ENCODE measurements at places on chromosomes 1 and 21.
A peak's percentile ranks its signal among the peaks of the same experiment; 100 is the strongest.

DNA sequence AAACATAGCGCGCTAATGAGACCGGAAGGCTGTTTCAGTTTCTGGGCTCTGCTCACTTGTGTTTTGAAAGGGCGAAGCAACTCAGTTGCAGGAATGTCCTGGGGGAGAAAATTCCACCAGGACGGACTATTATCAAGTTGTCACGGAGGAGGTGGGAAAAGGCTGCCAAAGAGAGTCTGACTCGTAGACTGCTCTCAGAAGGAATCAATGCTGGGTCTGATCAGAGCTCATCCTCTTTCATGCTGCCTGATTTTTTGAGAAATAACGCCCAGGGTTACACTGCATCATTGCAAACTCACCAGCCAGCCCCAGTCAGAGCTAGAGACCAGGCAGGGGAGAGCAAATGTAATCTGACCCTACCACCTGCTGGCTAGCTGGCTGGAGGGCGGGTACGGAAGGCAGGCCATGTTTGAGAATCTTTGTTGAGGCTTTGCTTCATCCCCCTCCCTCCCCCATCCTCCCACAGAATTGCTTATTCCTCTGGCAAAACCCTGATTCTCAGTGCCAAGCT is 36.4 kb upstream of the BCL9 start:
- H3K4me3 ChIP-seq = no peak overlapping the region
- no peaks in the 10 kb centered on the region for H3K36me3 ChIP-seq
- no peak for DNase-seq
- no peaks in the 10 kb centered on the region for H3K4me1 ChIP-seq

- H3K4me1 ChIP-seq = peaks cover 15% of the 10 kb centered on the region
- H3K27ac ChIP-seq = no peak overlapping the region
- DNase-seq = peak; percentile 74
- H3K4me3 ChIP-seq = no peak overlapping the region
- peaks cover 28% of the 10 kb centered on the region for H3K36me3 ChIP-seq
Observed at GRCh38 chr1:1332774-1333480, 1.8 kb downstream of the TAS1R3 start.

GRCh38 chr1:237139732-237140131 is 97.7 kb downstream of the RYR2 start:
- H3K36me3 ChIP-seq = no peaks in the 10 kb centered on the region
- DNase-seq = no peak
- H3K27me3 ChIP-seq = no peaks in the 10 kb centered on the region
- peaks cover 6% of the 10 kb centered on the region for H3K4me1 ChIP-seq
- H3K27ac ChIP-seq = no peak overlapping the region

GRCh38 chr21:32282992-32283391 is 4.1 kb upstream of the MIS18A start:
- no peak overlapping the region for H3K4me3 ChIP-seq
- no peak for DNase-seq
- peaks cover 13% of the 10 kb centered on the region for H3K4me1 ChIP-seq

GRCh38 chr1:51044199-51044598 is 57.8 kb upstream of the C1orf185 start:
- H3K36me3 ChIP-seq = no peaks in the 10 kb centered on the region
- no peak overlapping the region for H3K27ac ChIP-seq
- no peaks in the 10 kb centered on the region for H3K27me3 ChIP-seq
- H3K4me1 ChIP-seq = no peaks in the 10 kb centered on the region
- no peak for DNase-seq
